ENCODE measurements at places on chromosomes 16 and 17.

DNA sequence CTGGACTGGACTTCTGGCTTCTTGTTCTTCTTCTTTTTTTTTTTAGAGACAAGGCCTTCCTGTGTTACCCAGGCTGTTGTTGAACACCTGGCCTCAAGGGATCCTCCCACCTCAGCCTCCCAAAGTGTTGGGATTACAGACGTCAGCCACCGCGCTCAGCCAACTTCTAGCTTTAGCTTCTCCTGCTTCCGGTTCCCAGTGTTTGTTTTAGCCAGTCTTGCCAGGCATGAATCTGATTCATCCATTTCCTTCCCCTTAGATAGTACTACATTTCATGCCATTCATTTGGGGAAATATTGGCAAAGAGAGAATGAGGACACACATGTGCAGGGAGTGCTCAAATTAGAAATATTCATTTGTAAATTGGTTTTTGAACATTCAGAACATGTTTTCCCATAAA is 12.1 kb upstream of the NDUFAB1 start:
- DNase-seq = no peak

DNA sequence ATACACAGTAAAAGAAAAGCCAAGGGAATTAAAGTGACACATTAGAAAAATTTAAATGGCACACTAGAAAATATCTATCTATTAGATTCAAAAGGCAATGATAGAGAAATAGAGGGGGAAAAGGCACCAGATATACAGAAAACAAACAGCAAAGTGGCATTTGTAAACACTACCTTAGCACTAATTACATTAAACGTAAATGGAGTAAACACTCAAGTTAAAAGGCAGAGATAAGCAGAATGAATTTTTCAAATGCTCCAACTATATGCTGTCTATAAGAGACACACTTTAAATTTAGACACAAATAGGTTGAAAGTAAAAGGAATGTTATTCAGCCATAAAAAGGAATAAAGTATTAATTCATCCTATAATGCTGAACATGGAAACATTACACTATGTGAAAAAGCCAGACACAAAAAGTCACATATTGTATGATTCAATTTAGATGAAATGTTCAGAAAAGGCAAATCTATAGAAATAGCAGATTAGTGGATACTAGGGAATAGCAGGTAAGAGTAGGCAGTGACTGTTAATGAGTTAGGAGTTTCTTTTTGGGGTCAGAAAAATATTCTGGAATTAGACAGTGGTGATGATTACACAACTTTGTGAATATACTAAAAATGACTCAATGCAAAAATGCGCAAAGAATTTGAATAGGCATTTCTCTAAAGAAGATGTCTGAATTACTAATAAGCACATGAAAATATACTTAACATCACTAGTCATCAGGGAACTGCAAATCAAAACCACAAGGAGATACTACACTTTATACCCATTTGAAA is 92.4 kb downstream of the BRIP1 start:
- DNase-seq = no peak

DNA sequence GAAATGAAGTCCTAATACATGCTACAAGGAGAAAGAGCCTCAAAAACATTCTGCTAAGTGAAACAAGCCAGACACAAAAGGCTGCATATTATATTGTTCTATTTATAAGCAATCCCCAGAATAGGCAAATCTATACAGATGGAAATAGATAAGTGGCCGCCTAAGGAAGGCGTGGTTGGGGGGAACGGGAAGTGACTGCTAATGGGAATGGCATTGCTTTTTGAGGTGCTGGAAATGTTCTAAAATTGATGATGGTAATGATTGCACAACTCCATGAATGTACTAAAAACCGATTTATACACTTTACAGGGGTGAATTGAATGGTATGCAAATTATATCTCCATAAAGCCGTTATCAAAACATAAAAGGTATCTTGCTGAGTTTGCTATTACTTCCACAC is 67.7 kb downstream of the GAS7 start:
- DNase-seq = no peak

GRCh38 chr17:2681650-2682049 is 29.9 kb downstream of the CLUH start:
- DNase-seq = no peak

DNA sequence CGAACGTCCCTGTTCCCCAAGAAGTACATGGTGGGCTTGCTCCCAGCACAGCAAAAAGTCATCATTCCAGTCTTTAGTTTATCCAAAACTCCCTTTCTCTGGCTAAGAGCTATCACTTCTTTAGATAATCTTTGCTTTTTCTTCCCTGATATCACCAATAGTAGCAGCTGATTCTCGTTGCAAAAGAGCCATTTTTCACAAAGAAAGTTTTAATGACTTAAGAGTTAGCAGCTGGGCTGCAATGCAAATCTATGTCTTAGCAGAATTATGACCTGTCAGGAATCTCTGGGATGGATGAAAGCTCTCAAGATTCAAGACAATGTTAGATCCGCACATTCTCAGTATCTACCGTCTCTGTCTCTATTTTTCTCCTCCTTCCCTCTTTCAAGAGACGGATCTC is 53.8 kb downstream of the NXN start:
- no peak for DNase-seq

DNA sequence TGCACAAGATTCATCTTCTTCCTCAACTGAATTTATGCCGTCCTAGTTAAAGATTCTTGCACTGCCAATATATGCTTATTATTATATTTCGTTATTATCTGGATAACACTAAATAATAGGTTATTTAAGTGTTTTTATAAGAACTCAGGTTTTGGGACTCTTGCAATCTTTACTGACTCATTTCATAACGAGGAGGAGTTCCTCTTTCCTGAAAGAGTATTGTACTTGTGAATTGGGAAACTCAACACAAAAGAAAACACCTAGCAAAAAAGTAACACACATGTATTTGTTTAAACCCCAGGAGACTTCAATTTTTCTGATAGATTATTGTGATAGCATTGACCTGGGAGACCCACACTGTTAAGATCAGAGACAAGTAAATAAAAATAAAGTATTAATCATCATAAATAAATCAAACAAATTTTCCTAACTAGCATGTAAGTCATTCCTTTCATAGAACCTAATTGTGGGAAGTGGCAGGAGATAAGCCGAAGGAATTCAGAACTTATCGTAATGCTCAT is 505.8 kb downstream of the KCNJ2 start:
- DNase-seq = no peak

- no peak for DNase-seq
Observed at GRCh38 chr16:55825115-55825728, 7.7 kb downstream of the CES1 start.

GRCh38 chr17:49459401-49459984 is 35.6 kb upstream of the NGFR start:
- DNase-seq = no peak

DNA sequence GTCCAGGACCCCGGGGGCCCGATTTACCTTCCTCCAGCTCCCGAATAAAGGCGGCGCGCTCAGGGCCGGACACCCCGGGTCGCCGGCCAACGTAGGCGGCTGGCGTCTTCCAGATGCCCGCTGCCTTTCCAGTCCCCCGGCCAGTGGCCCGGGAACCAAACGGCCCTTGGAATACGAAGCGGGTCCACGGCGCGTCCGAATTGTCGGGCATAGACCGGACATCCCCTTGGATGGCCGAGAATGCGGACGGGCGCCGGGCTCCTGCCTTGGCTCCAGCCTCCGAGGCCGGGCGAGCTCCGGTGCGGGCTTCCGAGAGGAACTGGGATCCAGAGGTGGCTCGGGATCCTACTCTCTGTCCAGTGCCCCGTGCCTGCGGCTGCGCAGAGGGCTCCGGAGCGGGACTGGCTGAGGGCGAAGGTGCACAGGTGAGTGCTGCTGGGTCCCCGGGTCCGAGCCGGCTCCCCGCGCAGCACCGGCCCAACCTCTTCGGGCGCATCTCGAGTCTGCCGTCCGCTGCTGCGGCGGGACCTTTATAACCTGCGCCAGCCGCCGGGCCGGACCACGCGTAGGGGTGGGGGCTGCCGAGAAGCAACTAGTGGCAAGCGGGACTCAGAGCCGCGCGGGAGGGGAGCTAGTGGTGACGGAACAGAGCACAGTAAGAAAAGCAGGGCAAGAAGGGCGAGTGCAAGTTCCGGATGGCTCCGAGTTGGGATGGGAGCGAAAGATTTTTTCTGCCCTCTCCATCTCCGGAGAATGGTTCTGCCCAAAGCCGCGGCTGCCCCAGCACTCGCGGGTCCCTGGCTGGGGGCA is at the start of gene HAP1:
Gene HAP1, minus strand, starts transcription at position 505 of the 810 bp plus-strand sequence. Its CDS starts 9 bp downstream, at position 496.
- DNase-seq = no peak

DNA sequence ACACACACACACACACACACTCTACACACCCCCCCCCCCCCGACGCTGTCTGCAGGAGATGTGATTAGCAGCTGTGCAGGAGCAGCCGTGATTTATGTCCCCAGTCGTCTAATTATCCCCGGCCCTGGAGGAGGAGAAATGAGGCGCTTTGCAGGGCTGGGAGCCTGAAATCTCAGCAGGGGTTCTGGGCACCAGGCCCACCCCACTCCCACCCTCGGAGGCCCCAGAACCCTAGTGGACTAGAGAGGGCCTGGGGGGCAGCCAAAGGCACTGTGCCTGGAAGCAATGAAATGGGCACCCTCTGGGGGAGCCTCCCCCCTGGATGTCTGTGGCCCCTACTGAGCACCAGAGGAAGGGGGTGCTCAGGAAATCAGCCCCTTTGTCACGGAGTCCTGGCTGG is 134.2 kb upstream of the CIBAR2 start:
- no peak for DNase-seq

DNA sequence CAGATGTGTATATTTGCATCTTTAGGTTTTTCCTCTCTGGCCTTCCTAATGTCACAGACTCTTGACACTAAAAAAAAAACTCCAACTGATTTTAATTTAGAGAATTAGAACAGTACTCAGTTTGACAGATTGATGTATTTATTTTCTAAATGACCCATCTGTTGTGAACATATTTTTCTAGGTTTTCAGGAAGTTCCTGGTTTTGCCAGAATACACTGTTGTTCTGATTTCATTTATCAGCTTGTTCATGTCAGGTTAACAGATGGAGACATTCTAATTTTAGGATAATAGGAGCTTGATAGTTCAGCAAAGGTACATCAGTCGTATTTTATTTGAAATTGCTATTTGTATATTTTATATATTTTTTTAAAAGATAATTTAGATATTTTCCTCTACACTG is 133.4 kb downstream of the TANC2 start:
- DNase-seq = no peak

GRCh38 chr17:68452724-68453290 is 4.5 kb downstream of the WIPI1 start:
- no peak for DNase-seq

DNA sequence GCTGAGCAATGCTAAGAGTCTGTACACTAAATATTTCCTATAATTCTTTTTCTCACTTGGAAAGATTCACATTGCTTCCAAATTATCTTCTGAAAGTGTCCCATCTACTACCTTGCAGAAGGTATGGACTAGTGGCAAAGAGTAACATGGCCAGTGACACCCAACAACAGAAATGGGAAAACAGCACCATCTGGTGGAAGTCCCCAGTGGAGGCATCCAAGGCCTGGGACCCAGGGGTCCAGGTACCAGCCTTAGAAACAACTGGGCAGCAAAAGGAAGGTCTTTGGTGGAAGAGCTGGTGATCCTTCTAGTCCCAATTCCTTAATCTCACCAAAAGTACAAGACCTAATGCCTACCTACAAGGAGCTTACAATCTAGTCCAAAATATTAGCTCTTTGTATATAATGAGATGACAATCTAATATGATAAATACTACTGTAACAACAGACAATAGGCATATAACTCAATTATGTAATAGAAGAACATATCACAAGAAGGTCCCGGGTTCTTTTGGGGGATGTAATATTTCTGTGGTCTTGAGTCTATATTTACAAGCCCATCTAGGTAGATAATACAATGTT is 55.3 kb downstream of the SKAP1 start:
- DNase-seq = peak; percentile 6

DNA sequence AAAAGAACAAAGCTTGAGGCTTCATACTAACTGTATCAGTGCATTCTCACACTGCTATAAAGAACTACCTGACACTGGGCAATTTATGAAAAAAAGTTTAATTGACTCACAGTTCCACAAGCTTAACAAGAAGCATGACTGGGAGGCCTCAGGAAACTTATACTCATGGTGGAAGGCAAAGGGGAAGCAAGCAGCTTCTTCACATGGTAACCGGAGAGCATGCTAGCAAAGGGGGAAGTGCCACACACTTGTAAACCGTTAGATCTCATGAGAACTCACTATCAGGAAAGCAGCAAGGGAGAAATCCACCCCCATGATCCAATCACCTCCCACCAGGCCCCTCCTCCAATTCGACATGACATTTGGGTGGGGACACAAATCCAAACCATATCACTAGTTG is 25.3 kb downstream of the CTRB2 start:
- DNase-seq = no peak

DNA sequence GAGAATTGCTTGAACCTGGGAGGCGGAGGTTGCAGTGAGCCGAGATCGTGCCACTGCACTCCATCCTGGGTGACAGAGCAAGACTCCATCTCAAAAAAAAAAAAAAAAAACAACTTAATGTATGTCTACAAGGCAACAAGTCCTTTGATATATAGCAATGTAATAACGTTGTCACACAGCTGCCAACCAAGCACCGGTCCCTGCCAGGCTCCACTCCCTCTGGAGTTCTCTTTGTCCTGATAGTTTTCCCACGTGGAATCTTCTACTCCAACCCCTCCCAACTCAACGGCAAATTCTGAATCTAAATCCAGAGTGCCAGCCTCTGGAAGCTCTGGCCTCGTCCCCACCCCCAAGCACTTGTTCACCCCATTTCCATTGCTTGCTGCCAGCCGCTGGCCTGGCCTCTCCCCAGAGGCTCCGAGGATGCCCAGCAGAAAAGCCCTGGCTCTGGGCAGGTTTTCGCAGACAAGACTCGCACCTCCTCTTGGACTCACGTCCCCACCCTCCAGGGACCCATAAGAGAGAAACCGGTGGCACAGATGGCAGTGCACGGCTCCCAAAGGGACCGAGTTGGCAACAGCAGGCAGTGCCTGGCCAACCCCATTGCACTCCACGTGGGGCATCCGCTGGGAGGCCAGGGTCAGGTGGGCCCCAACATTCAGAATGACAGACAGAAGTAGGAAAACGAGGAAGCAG is 15.9 kb upstream of the CBX2 start:
- DNase-seq = no peak

DNA sequence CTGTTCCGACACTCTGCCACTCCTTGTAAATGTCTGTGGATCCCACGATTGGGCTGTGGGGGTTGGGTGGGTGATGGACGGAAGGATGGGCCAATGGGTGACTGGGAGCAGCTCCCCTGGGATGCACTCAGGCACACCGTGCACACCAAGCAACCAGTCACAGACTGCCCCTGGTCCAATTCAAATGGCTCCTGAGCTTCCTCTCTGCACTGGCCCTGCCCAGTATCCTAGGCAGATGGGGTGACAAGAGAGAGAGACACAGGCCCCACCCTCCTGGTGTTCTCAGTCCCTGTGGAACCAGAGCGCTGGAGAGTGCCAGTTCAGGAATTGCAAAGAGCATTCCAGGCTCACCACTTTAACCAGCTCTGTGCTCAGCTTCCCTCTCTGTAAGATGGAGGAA is 32.8 kb downstream of the BEAN1 start:
- no peak for DNase-seq
